Activated CD8-positive, alpha-beta memory T cell treated with anti-CD3 and anti-CD28 coated beads for 1 hour (primary cell): ENCODE measurements at places on chromosomes 4 and X.

GRCh38 chr4:73848183-73848777 lies 4.8 kb upstream of the PF4V1 start:
- no peak for DNase-seq

GRCh38 chr4:183380901-183381300 lies 58.7 kb upstream of the CLDN24 start:
- no peak for DNase-seq

DNA sequence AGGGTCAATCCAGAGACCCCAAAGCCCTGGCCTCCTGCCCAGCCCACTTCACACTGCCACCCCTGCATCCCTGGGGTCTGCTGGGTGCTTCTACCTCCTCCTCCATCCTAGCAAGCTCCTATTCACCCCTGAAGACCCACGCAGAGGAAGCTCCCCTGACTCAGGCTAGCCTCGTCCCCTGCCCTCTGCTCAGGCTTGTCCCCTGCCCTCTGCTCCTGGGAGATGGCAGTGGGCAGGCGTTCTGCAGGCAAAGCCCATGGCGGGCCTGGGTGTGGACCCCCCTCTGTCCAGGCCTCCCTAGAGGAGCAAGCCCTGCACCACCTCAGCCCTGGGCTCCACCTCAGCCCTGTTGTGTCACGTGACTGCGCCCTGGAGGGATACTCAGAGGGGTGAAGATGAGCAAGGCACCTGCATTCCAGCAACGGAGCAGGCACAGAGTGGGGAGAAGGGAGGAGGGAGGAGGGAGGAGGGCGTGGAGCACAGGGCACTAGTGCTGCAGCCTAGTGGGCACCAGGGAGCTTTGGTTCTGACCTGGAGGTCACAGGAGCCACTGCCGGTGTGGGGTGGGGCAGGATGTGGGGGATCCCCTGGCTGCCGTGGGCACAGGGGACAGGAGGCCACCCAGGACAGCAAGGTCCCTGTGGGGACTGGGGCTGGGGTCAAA lies 27.6 kb upstream of the FGFR3 start:
- no peak for DNase-seq

- no peak for DNase-seq
Observed at GRCh38 chr4:68451246-68452211, 4.3 kb downstream of the TMPRSS11E start.

- DNase-seq = no peak
Observed at GRCh38 chr4:190014771-190015537, 12.1 kb downstream of the FRG2 start.
